Lung microvascular endothelial cell (primary cell): ENCODE measurements at places on chromosomes 1 and 21.

DNA sequence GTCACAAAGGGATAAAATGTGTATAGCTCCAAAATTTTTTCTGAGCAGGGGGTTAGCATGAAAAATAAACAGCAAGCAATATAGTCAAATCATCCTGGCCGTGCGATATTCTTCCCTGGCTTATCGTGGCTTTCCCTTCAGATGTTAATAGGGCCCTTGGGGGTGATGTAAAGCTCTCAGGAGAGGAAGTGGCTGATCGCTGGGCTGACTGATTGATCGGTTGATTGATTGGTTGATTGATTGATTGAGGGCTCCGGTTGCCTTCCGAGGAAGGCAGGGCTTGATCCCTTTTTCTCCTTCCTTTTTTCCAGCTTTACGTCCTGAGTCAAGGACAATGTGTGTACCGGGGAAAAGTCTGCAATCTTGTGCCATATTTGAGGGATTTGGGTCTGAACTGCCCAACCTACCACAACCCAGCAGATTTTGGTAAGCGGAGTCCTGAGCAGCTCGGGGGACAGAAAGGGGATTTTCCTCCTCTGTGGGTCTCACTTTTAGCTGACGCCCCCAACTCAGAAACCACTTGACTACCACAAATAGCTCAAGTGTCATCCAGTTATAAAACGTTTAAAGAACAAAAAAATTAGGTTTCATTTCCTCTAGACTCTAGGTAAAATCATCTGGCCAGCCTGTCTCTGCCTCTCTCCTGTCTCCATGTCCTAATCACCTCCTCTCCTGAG lies 29.5 kb downstream of the TFF3 start:
- DNase-seq: no peak

GRCh38 chr1:109925159-109925990 lies 14.7 kb downstream of the CSF1 start:
- no peak for DNase-seq

DNA sequence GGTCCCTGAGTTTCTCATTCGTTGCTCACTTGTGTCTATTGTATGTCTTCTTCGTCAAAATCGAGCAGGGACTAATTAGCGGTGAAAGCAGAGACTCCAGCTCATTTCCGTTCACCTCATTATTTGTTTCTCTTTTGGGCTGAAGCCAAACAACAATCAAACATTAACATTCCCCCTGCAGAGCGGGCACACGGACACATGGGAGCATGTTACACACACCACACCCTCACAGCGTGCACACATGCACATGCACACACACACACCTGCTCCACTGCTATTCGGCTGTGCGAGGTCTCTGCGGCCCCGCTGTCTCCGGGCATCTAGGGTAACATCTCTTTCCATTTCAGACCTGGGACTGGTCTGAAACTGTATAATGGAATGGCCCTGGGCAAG lies 58.5 kb upstream of the LRRC8D start:
- DNase-seq: no peak

GRCh38 chr1:218493986-218494385 lies 148.8 kb downstream of the TGFB2 start:
- no peak for DNase-seq

GRCh38 chr1:21930080-21930571 lies 7.0 kb downstream of the HSPG2 start:
- no peak for DNase-seq

GRCh38 chr1:186465946-186466345 lies 5.0 kb upstream of the PDC start:
- no peak for DNase-seq

DNA sequence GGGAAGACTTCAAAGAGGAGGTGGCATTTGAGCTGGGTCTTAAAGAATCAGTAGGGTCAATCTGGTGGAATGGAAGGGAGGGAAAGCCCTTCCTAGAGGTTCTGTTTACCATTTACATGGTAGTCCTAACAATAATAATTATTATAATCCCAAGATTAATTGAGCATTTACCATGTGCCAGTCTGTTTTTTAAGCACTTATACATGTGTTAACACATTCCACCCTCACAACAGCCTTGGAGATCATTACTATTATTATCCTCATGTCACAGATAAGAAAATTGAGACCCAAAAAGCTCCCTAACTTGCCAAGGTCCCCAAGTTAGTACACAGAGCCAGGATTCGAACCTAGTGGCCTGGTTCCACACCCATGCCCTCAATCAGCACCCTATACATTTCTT lies 10.8 kb downstream of the GLIS1 start:
- DNase-seq: no peak

- no peak for DNase-seq
Measured at GRCh38 chr1:217139513-217139912, 416.3 kb upstream of the ESRRG start.

DNA sequence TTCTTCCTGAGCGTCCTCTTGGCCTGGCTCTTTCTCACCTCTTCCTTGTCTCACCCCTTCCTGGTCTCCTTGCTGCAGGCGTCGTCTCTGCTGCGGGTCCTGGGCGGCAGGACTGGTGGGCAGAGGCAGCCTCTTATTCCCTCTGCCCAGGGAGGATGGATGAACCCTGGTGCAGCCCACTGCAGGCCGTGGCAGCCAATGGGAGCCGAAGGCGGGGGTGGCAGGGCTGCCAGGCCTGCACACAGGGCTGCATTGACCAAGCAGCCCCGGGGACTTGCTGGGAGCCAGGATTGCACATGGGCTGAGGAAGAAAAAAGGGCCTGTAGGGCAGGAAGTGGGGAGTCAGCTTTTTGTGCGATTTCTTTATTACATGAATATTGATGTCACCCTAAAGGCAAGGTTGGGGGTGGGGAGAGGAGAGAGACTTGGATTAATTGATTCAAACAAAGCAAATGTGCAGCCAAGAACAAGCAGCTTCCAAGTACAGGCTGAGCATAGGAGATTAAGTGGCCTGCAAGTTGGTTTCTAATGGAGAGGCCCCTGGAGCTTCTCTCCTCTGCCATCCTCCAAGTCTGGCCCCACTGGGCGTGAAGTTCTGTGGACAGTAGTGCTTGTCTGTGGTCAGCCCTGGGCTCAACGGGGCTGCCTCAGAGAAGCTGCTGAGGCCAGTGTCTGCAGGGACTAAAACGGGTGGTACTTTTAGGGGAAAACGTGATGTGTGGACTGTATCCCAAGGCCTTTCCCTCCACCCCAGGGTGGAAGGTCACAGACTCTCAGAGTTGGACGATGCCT lies at the start of gene S100B:
Gene S100B, minus strand, starts transcription at position 108 of the 792 bp plus-strand sequence. CDS start 2,667 bp downstream, outside the sequence.
- DNase-seq: no peak

DNA sequence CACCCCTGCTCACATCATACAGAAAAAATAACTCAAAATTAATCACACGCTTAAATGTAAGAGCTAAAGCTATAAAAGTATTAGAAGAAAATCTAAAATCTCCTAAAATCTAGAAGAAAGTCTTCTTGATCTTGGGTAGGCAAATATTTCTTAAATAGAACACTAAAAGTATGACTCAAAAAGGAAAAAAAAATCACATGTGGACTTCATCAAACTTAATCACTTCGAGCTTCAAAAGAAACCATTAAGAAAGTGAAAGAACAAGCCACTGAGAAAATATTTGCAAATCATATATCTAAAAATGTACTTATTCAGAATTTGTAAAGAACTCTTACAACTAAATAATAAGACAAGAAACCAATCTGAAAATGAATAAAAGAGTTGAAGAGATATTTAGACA lies 32.7 kb downstream of the LRRC52 start:
- no peak for DNase-seq

- no peak for DNase-seq
Measured at GRCh38 chr1:115975569-115976061, 698 bp upstream of the SLC22A15 start.

DNA sequence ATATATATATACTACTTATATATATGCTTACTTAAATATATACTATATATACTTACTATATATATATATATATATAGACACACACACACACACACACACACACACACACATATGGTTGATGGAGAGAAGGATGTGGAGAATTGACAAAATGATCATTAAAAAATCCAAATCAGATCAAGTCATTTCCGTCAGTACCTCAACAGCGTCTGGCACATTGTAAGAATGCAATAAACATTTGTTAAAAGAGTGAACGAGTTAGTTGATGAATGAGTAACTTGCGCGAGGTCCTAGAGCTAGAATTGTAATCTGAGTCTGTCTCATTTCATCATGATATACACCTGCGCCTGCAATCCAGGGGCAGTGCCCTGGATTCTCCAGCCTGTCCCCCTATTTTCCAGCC lies 243.0 kb upstream of the MAP1LC3C start:
- DNase-seq: no peak

GRCh38 chr1:8643542-8644536 lies 173.6 kb downstream of the RERE start:
- DNase-seq: no peak

DNA sequence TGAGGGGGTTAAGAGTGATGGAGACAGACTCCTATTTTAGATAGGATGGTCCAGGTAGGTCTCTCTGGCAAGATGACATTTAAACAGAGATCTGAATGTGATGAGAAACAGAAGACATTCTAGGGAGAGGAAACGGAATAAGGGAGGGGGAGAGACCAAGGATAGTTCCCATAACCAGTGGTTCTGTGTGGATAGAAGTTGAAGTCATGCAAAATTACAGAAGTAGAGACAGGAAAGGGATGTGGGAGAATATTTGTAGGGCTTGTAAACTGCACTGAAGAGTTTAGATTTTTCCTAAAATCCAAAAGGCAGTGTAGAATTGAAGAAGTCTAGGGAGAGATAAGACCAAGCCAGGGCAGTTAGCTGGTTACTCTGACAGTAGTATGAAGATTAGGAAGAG lies 200.6 kb downstream of the GRIK1 start:
- DNase-seq: no peak

- DNase-seq: no peak
Measured at GRCh38 chr1:36306210-36306901, at the start of gene SH3D21. Gene SH3D21, plus strand, starts transcription at chr1:36306368. Its CDS starts 53 bp downstream, at chr1:36306421.

GRCh38 chr1:168767894-168768584 lies 39.0 kb upstream of the DPT start:
- no peak for DNase-seq

GRCh38 chr1:222777463-222777862 lies 37.4 kb upstream of the DISP1 start:
- DNase-seq: no peak

DNA sequence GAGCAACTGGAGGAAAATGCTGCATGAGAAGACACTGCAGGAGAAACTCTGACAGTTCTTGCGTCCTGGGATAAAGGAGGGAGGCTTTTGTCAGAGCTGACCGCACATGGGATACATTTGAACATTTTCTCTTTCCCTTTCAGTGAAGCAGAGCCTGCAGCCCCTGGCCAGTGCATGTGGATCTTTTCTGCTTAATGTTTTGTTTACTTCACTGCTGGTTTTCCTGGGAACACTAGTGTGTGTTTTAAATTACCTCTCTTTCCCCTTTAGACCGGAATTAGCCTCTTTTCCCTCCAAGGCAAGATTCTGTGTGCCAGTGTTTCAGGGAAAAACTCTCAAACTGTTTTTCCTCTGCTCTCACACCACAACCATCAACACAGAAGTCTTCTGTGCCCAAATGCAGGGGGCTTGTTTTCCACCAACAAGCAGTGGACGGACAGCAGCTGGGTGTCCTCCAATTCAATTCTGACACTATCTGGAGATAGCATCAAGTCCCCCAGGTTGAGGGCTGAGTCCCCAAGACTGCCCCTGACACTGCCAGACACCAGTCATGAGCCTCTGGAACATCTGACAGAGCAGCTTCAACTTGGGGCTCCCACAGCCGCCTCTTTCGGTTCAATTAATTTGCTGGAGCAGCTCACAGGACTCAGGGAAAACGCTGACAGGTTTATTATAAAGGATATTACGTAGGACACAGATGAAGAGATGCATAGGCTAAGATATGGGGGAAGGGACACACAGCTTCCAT lies 136.2 kb downstream of the RHOU start:
- DNase-seq: peak; percentile 24

- no peak for DNase-seq
Measured at GRCh38 chr21:19400223-19400770, 996.7 kb upstream of the TMPRSS15 start.

- no peak for DNase-seq
Measured at GRCh38 chr1:157231846-157232525, 93.8 kb upstream of the ETV3 start.

DNA sequence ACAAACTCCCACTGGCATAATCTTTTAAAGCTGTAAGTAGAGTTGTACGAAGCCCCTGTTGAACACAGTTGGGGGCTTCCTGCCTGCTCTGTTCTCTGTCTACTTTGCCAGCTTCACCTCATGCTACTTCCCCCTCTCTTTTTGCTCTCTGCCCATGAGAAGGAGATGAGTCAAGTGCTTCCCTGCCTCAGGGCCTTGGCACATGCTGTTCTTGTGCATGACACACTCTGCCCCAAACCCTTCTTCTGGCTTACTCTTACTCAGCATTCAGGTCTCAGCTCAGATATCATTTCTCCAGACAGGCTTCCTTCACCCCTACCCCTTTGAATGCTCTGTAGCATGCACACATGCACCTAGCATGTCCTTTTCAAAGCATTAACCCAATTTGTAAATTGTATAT lies 208.8 kb downstream of the FOXD2 start:
- no peak for DNase-seq

DNA sequence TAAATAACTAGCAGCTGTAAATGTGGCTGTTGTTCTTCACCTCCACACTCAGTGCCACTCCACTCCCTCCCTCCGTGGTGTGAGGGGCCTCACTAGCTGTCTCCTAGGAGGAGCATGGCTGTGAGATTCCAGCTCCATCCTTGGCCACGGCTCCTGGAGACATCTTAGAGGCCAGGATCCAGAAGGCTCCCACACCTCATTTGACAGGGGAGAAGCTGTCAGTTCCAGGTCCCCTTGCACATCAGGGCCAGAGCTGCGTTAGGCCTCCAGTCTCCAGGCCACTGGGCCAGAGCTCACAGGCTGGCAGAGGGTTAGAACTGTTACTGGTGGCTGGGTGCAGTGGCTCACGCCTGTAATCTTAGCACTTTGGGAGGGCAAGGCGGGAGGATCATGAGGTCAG lies 15.0 kb downstream of the PCSK9 start:
- no peak for DNase-seq

GRCh38 chr1:1354271-1355247 lies 3.8 kb downstream of the MXRA8 start:
- no peak for DNase-seq

- no peak for DNase-seq
Measured at GRCh38 chr1:235331401-235331800, 3.0 kb downstream of the GGPS1 start.

DNA sequence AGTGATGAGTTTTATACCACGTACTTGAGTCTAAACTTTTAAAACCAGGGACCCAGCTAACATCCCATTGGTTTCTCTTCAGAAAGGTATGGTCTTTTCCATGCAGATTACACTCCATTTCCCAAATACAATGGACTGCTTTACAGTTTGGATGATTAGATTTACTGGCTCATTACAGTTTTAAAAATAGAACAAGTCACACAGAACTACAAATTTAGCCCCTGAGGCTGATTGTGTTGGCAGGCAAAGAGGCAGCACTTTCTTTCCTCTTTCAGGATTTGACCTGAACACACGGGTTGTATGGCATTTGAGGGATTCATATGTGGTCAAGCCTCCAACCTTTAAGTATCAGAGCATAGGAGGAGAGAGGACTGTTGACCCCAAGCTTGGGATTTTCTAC lies 21.8 kb upstream of the VTCN1 start:
- DNase-seq: no peak

DNA sequence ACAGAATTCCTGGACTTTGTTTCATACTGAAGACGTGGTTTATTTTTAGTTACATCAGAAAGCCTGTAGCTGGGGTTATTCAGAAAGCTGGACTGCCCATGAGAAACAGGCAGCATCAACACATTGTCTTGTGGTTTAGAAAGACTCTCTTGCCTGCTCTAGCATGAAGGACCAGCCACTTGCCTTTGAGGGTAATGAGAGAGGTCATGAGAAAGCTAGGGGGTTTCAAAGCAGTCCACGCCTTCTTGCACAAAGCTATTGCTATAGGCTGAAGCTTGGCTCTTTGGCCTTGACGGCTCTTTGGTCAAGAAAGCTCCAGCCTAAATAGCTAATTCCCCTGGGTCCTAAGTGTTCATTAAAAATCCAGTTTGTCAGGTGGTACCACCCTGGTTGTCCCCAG lies 208.1 kb downstream of the PRDM2 start:
- no peak for DNase-seq
